ENCODE measurements at places on chromosomes 6 and 20. TPM values are rescaled to one million over a fixed set of nuclear protein-coding genes. Genes with fewer than 3 reads are reported as not detected.

The CFAP206 gene
- total RNA-seq = not detected

- no peak for DNase-seq
- no peaks in the 10 kb centered on the region for H3K36me3 ChIP-seq
- H3K4me3 ChIP-seq = no peak overlapping the region
- no peaks in the 10 kb centered on the region for H3K4me1 ChIP-seq
- no peaks in the 10 kb centered on the region for H3K27me3 ChIP-seq
These were observed 325.2 kb upstream of the NT5E start for GRCh38 chr6:85124472-85125354.

DNA sequence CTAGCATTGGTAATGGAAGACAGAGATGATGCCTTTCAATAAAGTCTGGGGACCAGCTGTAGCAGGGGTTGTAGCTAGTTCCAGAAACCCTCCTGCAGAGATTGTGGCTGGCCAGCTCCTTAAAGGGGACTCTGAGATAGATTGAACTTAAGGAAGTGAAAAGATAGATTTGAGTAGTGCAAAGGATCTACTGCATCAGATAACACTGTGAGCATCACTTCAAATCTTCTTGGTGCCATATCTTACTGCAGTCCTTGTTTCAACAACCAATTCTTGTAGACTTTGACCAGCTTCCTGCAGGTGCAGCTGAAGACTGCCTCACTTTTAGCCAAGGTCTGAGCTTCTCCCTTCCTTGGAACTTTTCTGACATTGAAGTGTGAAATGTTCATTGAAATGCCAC, 14.8 kb upstream of the CEP162 start:
- H3K27ac ChIP-seq = no peak overlapping the region
- no peaks in the 10 kb centered on the region for H3K36me3 ChIP-seq
- no peak for DNase-seq
- peaks cover 14% of the 10 kb centered on the region for H3K27me3 ChIP-seq

- no peak overlapping the region for H3K27ac ChIP-seq
- no peaks in the 10 kb centered on the region for H3K4me1 ChIP-seq
- H3K4me3 ChIP-seq = no peak overlapping the region
- no peak for DNase-seq
- no peaks in the 10 kb centered on the region for H3K36me3 ChIP-seq
These were observed 63.7 kb upstream of the POPDC3 start for GRCh38 chr6:105243487-105243886.

DNA sequence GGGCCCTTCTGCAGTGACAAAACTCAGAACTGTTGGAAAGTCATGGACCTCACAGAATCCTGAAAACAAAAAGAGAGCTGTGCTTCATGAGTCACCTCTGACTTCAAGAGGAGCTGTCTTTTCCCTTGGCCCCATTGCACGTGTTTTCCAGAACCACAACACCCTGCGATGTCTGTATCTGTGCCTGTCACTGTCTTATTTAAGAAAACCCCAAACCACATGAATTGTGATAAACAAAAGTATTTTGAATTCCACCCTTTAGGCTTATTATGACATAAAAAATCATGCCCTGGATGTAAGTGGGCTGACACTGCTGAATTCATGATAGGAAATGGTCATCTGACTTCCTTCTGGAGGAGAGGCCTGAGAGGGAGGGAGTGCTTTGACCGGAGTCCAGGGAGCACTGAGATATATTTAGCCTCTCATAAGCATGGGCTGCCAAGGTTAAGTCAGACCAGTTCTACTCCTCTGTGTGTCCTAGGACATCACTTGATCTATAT, 96.4 kb upstream of the DUSP22 start:
- H3K4me1 ChIP-seq = peaks cover 47% of the 10 kb centered on the region
- H3K27ac ChIP-seq = no peak overlapping the region
- no peak for DNase-seq
- no peaks in the 10 kb centered on the region for H3K27me3 ChIP-seq
- no peak overlapping the region for H3K4me3 ChIP-seq
- no peaks in the 10 kb centered on the region for H3K36me3 ChIP-seq
